Colonic mucosa (tissue), 4 donors: ENCODE measurements at places on chromosomes 6 and 20. TPM values are rescaled to one million over a fixed set of nuclear protein-coding genes. Genes with fewer than 3 reads are reported as not detected.
A peak's percentile ranks its signal among the peaks of the same experiment; 100 is the strongest.

- H3K4me1 ChIP-seq = no peaks in the 10 kb centered on the region
- no peak for DNase-seq
- no peak overlapping the region for H3K4me3 ChIP-seq
Measured at GRCh38 chr20:22801528-22801927, 217.2 kb upstream of the FOXA2 start.

Gene SNAP91
- not detected for total RNA-seq

Gene TMEM14C
- total RNA-seq = 86.8 TPM

DNA sequence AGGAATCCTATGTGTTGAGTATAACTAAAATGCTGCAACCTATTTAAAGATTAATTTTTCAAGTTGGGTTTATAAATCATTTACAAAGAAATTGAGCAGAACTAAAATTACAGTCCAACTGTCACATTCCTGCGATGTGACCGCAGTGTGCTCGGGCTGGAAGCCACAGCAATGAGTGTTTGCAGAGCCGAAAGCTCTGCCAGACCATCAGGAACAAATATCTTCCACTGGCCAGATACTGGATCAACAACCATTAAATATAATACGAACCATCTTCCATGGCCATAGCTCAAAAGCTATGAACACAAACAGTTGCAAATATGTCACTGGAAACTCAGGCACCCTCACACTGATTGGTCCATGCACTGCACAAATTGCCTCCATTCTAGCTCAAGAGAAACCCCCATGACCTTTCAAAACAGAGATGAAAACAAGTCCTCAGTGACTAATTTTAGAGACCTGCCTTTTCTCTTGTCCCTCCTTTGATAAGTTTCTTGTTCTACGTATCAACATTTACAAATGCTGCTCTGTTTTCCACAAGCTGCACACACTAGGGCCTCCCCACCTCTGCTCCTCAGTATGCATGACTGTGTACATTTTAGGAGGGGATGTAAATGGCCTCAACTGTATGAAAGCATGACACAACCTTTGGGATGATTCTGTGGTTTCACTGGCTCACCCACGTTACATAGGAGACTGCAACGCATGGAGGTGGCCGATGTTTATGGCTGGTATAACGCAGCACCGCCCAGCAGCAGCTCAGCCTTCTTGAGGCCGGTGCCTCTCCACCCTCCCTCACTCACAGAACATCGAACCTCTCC, 171.7 kb downstream of the WDR27 start:
- no peak overlapping the region for H3K27ac ChIP-seq
- H3K36me3 ChIP-seq = no peaks in the 10 kb centered on the region
- no peak overlapping the region for H3K4me3 ChIP-seq
- H3K4me1 ChIP-seq = no peaks in the 10 kb centered on the region
- H3K27me3 ChIP-seq = no peaks in the 10 kb centered on the region

DNA sequence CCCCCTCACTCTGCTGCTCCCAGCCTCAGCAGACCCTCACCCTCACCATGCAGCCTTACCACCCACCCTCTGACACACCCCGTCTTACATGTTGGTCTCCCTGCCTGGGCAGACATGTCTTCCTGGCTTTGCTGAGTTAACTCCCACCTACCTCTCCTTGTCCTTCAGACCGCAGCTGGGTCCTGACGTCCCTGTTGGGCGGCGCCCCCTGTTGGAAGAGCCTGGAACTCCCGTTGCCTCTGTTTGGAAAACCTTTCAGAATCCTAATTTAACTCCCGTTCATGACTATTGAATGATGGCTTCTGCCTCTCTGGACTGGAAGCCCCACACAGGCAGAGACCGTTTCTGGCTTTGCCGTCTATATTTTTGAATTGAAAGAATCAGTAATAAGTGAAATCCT, 245.1 kb downstream of the MYLK4 start:
- H3K27ac ChIP-seq = no peak overlapping the region
- H3K4me1 ChIP-seq = no peaks in the 10 kb centered on the region
- H3K27me3 ChIP-seq = peaks cover 4% of the 10 kb centered on the region
- no peak overlapping the region for H3K4me3 ChIP-seq

DNA sequence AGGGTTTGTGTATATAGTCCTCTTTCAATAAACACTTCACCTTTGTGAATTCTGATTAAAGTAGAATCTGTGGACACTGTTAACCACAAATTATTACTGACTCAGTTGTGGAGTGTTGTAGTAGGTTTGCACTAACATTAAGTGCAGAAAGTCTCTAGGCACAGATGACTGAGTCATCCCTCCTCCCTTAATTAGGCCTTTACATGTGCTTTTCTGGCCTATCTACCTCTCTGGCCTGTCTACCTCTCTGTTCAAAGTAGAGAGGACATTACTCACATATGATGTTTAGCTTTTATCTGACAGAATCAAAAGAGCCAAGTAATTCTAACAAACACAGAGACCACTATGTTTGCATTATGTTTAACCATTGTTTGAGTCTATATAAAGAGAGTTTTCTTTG, 783.0 kb downstream of the TENT5A start:
- no peak for DNase-seq
- H3K36me3 ChIP-seq = no peaks in the 10 kb centered on the region
- H3K27ac ChIP-seq = no peak overlapping the region
- no peak overlapping the region for H3K4me3 ChIP-seq
- no peaks in the 10 kb centered on the region for H3K4me1 ChIP-seq

Gene FOXF2
- 8.4 TPM for total RNA-seq

GRCh38 chr20:54377992-54378773, 97.2 kb upstream of the DOK5 start:
- DNase-seq = no peak
- H3K27ac ChIP-seq = no peak overlapping the region
- H3K4me3 ChIP-seq = no peak overlapping the region
- H3K27me3 ChIP-seq = no peaks in the 10 kb centered on the region

Gene LINC00237
- not detected for total RNA-seq

- peak overlapping the region; percentile 98 for H3K27ac ChIP-seq
- H3K4me1 ChIP-seq = peaks cover 16% of the 10 kb centered on the region
- H3K36me3 ChIP-seq = no peaks in the 10 kb centered on the region
- DNase-seq = peak; percentile 86
Measured at GRCh38 chr6:43773050-43773979, 3.3 kb downstream of the VEGFA start.

Gene PRICKLE4
- 4.8 TPM for total RNA-seq

DNA sequence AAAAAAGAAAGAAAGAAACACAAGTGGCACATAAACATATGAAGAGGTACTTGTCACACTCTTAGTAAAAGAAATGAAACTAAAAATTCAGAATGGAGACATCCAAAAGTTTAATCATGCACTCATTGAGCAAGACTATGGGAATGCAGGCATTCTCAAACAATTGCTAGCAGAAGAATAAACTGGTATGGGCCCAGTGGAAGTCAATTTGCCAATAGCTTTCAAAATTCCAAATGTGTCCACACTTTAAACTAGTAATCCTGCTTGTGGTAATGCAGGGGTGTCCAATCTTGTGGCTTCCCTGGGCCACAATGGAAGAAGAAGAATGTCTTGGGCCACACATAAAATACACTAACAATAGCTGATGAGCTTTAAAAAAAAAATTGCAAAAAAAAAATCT, 97.4 kb downstream of the EPB41L2 start:
- no peak for DNase-seq
- no peak overlapping the region for H3K4me3 ChIP-seq
- H3K36me3 ChIP-seq = no peaks in the 10 kb centered on the region
- no peak overlapping the region for H3K27ac ChIP-seq
- H3K4me1 ChIP-seq = no peaks in the 10 kb centered on the region

Gene OPRL1
- total RNA-seq = 0.25 TPM

GRCh38 chr20:52993076-52993475, 20.9 kb downstream of the TSHZ2 start:
- no peak overlapping the region for H3K27ac ChIP-seq
- no peak for DNase-seq
- no peaks in the 10 kb centered on the region for H3K36me3 ChIP-seq
- H3K4me1 ChIP-seq = no peaks in the 10 kb centered on the region
- H3K4me3 ChIP-seq = no peak overlapping the region

- H3K4me1 ChIP-seq = no peaks in the 10 kb centered on the region
- no peaks in the 10 kb centered on the region for H3K27me3 ChIP-seq
- no peak for DNase-seq
- no peaks in the 10 kb centered on the region for H3K36me3 ChIP-seq
Measured at GRCh38 chr20:36391456-36391855, 85.3 kb downstream of the DLGAP4 start.

DNA sequence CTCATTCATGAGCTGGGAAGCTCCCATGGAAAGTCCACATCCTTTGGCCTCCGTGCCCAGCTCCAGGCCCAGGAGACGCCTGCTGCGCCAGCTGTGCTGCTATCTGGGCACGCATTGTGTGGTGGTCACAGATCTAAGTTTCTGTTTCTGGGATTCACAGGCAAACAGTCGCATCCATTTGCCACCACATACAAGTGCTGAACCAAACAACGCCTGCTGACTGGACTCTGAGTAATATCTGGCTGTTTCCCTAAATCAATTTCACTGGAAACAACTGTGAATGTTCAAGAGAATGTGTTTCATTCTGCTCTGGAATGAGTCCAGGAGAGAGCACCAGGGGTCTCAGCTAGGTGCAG, 45.5 kb downstream of the IRF4 start:
- no peaks in the 10 kb centered on the region for H3K4me1 ChIP-seq
- H3K36me3 ChIP-seq = no peaks in the 10 kb centered on the region
- H3K4me3 ChIP-seq = no peak overlapping the region

Gene RING1
- 24.8 TPM for total RNA-seq

GRCh38 chr6:158697811-158698210, 48.0 kb downstream of the SYTL3 start:
- H3K4me3 ChIP-seq = no peak overlapping the region
- no peaks in the 10 kb centered on the region for H3K27me3 ChIP-seq
- H3K36me3 ChIP-seq = no peaks in the 10 kb centered on the region
- no peak for DNase-seq

DNA sequence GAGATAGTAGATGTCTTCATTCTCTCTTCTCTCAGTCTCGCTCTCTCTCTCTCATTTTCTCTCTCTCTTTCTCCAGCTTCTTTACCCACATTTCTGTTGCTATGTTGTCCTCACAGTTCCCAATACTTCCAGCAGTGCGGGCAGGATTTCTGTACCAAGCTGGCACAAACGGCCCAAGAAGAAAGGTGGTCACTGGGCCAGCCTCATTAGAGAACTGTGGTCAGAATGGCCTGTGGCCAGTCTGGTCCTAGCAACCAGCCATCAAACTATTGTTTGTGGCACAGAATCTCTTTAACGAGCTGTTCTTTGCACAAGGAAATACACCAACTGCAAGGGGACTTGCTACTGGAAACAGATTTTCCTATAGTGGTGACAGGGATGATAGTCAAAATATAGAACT, 81.3 kb downstream of the SEL1L2 start:
- no peaks in the 10 kb centered on the region for H3K27me3 ChIP-seq
- no peak overlapping the region for H3K27ac ChIP-seq
- H3K36me3 ChIP-seq = no peaks in the 10 kb centered on the region
- no peak for DNase-seq

GRCh38 chr6:18384621-18385020, 2.5 kb upstream of the RNF144B start:
- H3K27me3 ChIP-seq = no peaks in the 10 kb centered on the region
- no peaks in the 10 kb centered on the region for H3K36me3 ChIP-seq
- no peak for DNase-seq
- no peak overlapping the region for H3K27ac ChIP-seq
- H3K4me3 ChIP-seq = no peak overlapping the region
- H3K4me1 ChIP-seq = no peaks in the 10 kb centered on the region

Gene C2
- total RNA-seq = 15.2 TPM

Gene SYNDIG1
- 0.10 TPM for total RNA-seq

Gene NOL7
- 82.1 TPM for total RNA-seq

GRCh38 chr6:33082702-33083101, 6.9 kb downstream of the HLA-DPB1 start:
- no peak overlapping the region for H3K27ac ChIP-seq
- H3K4me1 ChIP-seq = no peaks in the 10 kb centered on the region
- no peak for DNase-seq
- H3K27me3 ChIP-seq = no peaks in the 10 kb centered on the region

DNA sequence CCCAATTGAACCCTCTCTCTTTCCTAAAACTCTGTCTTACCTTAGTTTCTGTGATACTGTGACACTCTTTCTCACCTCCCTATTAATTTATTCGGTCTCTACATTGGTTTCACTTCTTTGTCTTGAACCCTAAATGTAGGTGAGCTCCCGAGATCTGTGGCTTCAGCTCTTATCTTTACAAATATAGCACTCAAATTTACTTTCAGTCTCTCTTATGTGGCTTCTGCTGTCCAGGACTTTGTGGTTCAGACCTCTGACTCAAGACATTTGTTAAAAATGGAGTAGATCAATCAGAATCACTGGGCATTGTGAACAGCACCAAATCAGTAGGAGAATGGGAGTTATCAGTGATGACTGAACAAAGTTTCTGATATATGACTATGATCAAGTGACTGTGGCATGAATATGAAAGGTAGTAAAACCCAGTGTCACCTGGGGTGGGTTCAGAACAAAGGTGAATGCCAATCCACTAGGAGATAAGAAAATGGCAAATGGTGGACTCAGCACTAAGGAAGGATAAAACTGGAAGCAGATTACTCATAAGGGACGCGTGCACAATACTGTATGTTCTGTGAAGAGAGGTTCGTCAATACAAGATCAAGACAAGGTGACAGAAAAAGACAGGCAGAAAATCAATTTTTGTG, 27.2 kb downstream of the IL17F start:
- H3K4me1 ChIP-seq = no peaks in the 10 kb centered on the region
- no peak overlapping the region for H3K4me3 ChIP-seq
- H3K36me3 ChIP-seq = no peaks in the 10 kb centered on the region
- DNase-seq = no peak
- H3K27me3 ChIP-seq = no peaks in the 10 kb centered on the region

GRCh38 chr6:69305456-69305855, 491.4 kb downstream of the LMBRD1 start:
- no peaks in the 10 kb centered on the region for H3K36me3 ChIP-seq
- no peak overlapping the region for H3K4me3 ChIP-seq
- no peak for DNase-seq
- no peak overlapping the region for H3K27ac ChIP-seq

Gene TRIM40
- 10.7 TPM for total RNA-seq

- H3K27me3 ChIP-seq = no peaks in the 10 kb centered on the region
- H3K36me3 ChIP-seq = no peaks in the 10 kb centered on the region
- H3K4me3 ChIP-seq = no peak overlapping the region
- H3K4me1 ChIP-seq = peaks cover 4% of the 10 kb centered on the region
- no peak for DNase-seq
Measured at GRCh38 chr20:57211908-57212533, 54.4 kb downstream of the BMP7 start.

DNA sequence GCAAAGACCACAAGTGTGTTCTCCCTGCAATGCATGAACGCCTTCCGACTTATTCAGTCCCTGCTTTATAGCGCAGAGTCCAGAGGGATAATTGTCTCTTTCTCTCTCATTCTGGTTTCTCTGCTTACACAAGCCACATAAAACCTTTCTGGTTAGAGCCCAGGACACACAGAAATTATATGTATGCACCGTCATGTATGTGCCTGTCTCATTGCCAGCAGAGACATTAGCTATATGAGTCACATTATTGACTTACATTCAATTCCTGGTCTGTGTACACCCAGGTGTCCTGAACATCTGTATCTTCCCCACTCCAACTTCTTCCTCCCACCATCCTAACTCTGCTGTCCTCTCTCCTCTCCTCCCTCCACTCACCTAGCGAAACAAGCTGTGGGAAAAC, 44.0 kb downstream of the LRFN2 start:
- H3K27me3 ChIP-seq = no peaks in the 10 kb centered on the region
- H3K27ac ChIP-seq = no peak overlapping the region
- DNase-seq = no peak
- H3K4me3 ChIP-seq = no peak overlapping the region
- no peaks in the 10 kb centered on the region for H3K36me3 ChIP-seq
- H3K4me1 ChIP-seq = no peaks in the 10 kb centered on the region

Gene FBXL4
- total RNA-seq = 16.1 TPM

- no peak overlapping the region for H3K27ac ChIP-seq
- no peak overlapping the region for H3K4me3 ChIP-seq
- H3K36me3 ChIP-seq = no peaks in the 10 kb centered on the region
- peaks cover 5% of the 10 kb centered on the region for H3K4me1 ChIP-seq
- no peak for DNase-seq
- no peaks in the 10 kb centered on the region for H3K27me3 ChIP-seq
Measured at GRCh38 chr6:31162463-31163165, 4.2 kb downstream of the TCF19 start.
